ENCODE measurements at places on chromosomes 7 and 10.

DNA sequence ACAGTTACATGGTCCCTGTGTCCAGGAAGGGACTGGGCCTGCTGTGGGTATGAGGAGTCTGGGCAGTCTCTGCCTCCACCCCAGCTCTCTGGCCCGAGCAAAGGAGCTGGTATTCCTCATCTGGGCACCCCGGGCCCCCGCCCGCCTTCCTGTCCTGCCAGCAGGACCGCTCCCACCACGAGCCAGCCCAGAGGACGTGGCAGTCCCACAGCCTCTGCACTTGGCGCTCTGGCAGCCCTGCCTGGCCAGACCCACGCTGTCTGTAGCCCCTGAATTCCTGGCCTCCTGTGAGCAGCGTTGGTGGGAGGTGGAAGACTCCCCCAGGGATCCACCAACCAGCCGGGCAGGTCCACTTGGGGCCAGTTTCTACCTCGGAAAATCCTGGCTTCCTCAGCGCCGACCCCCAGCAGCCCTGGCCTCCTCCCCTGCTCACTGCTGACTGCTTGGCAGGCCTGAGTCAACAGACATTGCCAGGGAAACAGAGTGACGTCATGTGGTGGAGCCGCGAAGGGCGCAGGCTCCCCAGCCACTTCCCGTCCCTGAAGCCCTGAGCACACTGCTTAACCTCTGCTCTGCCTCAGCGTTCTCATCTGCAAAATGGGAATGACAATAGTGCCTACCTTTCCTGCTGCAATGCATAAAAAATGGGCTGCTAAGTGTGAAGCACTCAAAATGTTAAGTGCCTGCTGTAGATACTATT, 21.6 kb upstream of the LIMK1 start:
- DNase-seq: peak; percentile 87

DNA sequence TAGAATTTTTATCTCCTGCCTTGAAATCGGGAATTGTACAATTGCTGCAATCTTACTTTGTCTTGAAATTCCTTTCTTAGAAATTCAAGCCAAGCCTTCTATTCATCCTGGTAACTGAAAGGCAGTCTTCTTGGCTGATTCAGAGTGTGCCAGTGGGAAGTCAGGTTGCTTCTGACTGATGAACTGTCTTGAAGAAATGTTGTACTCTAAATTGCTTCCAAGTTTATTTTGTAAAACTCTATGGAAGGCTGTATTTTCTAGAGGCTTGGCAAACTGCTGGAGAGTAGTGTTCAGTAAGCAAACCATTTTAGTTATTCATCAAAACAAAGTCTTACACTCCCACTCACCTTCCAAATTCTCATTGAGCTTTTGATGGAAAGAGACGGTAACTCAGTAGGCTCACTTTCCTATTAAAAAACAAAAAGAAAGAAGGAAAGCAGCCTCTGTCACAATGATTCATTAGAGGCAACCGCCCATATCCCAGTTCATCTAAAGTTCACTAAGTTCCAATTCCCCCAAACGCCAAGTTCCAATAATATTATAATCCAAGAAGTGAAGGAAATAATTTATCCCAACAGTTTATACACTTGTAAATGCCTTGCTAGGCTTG, 187.9 kb upstream of the MALRD1 start:
- DNase-seq: no peak

DNA sequence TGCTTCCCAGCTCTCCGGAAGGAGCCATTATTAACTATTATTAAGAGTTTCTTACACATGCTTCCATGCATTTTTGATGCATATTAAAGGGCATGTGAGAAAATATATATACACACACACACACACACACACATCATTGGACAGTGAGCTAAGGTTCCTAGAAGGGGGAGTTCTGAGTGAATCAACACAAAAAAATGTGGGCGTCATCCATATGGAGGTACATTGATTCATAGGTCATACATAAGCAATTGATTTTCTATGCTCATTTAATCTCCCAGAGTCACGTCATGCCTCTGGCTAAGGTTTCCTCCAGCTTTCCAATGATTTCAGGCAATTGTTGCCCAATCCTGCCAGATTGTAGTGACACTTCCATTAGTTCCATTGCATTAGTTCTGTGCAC, 269.4 kb downstream of the DNAJB9 start:
- no peak for DNase-seq

GRCh38 chr10:4656576-4657194, 169.3 kb upstream of the AKR1E2 start:
- DNase-seq: peak; percentile 62

GRCh38 chr10:97648562-97649404, 8.3 kb downstream of the PI4K2A start:
- DNase-seq: peak; percentile 97

GRCh38 chr7:41573862-41574261, 129.0 kb downstream of the INHBA start:
- no peak for DNase-seq

DNA sequence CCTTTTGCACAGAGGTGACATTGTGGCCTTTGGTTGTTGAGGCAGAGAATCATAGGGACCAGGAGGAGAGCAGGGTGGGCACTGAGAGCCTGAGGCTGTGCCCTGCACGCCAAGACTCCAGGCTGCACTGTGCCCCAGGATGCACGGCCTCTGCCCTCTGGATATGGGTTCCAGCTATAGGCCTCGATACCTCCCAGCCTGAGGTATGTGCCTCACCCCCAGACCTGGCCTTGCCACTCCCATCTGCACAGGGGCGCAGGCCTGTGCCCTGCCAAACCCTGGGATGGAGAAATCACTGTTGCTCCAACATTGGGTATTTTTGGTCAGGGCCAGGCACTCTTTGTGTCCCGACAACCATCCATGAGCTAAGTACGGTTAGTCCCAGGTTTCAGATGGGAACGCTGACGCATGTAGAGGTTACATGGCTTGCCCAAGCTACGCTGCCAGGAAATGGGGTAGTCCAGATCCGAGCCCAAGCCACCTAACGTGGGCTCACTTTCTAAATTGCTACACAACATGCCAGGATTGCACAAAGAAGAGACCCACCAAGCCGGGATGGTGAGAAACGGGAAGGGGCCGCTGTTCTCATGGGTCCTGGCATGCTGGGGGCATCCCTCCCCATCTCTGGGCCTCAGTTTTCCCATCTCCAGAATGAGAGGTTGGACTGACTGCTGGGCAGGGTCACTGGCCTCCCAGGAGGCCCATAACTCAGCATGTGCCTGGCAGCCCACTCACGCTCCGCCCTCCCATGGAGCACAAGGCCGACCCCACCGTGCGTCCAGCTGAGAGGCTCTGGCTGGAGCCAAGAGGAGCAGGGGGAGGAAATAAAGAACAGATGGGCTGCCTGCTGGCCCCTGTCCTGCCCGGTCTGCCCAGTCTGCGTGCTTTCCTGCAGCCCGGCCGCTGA, 44.2 kb downstream of the ZCCHC24 start:
- no peak for DNase-seq

DNA sequence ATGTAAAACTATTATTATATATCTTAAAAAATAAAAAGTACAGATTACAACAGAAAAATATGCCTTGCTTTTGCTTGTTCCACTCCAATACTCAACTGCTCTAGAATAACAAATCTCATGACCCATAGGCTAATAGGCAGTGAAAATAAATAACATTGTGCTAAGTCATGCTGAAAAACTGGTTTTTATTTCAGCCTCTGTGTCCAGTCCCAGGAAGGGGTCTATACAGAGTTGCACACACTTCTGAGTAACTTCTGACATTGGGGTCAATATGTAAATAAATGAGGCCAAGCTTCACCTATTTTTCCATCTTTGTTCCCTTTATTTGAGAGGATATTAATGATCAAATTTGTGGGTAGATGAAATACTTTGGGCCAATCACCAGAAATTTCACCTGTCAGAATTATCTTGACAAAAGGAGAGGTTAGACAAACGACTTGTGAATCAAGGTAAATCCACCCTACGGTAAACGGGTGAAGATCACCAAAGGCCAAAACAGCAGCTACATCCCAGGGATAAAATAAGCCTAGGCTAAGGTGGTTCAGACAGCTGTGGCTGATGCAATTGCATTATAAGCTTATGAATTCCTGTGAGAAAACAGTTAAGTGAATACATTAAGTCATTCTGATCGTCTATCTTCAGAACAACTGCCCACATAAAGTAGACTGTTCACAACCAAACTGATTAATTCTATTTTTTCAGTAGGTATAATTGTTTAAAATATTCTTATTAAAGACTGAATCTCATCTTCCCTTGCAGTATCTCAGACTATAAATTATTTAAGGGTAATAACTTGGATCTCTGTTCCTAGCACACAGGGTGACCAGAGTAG, 87.5 kb downstream of the UBE2H start:
- no peak for DNase-seq

DNA sequence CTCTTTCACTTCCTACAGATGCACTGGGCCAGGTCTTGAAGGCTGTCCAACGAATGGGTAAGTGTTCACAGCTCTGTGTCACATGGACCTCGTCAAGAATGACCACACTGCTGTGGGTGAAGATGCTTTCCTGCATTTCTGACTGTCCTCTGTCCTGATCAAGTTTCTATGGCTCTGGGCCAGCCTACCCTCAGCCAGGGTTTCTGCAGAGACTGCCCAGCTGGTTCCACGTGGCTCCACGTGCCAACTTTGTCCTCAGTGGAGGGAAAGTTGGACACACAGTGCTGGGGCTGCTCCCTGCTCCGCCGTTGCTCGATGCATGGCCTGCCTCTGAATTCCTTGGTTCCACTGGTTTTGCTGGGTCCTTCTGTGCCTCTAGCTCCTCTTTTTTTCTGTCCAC, 152.3 kb downstream of the EGFR start:
- DNase-seq: no peak

DNA sequence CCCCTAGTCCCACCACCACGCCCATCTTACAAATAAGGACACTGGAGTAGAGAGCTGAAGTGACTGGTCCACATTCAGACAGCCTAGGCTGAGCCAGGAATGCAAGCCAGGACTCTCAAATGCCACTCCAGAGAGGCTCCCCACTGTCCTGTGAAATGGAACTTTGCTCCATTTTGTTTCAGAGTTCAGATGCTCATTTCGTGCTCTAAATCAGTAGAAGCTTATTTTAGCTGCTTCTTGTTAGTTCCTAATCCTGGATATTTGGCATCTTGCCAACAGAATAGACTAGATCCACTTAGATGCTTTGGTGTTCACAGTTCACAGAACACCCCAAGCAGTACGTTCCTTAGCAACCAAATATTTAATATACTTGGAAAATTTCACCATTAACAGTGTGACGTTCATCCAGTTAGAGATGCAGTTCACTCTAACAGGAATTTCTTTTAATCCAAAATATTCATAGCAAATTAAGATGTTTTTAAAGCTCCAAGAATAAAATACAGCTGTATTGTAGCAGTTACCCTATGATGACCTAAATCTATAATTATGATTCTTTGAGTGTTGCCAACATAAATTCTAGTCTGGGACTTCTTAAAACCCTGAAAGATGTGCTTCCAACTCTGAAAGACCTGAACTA, 7.3 kb downstream of the MMP21 start:
- DNase-seq: no peak

DNA sequence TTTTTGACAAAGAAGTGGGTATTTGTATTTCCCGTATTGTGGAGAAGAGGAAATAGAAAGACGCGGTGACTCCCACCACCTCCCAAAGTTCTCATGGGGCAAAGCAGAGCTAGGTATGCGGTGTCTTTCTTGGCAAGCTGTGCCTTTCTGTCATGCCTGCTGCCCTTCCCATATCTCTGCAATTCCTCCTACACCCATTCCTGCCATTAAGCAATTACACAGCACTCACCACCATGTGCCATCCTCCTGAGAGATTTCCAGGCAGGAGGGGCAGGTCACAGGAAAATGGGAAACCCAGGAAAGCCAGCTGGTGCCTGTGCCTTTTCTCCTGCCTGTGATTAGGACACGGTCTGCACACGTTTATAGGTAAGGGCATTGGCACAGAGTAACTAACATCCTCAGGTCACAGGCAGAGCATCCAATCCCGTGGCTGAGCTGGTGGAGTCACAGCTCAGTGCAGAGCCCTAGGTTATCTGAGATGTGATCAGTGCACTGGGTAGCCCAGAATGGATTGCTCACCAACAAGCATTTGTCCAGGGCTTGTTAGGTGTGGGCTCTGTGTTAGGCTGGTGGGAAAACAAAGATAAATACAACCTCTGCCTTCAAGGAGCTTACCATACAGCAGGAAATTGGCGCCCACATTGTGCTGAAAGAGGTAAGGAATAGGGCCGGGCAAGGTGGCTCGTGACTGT, 9.4 kb upstream of the CRTAC1 start:
- no peak for DNase-seq

DNA sequence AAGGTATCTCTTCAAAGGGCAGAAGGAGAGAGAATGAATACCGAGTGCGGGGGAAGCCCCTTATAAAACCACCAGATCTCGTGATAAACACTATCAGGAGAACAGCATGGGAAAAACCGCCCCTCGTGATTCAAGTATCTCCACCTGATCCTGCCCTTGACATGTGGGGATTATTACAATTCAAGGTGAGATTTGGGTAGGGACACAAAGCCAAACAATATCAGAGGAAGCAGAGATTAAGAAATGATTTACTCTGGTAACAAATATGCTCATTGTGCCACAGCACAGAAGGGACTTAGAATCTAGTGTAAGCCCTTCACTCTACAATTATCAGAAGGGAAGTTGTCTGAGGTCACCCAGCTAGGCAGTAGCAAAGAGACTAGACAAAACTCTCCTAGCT, 40.1 kb upstream of the ZNRF2 start:
- no peak for DNase-seq

GRCh38 chr10:88136712-88137111, 273.3 kb downstream of the PTEN start:
- no peak for DNase-seq

GRCh38 chr7:4928445-4928844, 30.5 kb downstream of the MMD2 start:
- no peak for DNase-seq

DNA sequence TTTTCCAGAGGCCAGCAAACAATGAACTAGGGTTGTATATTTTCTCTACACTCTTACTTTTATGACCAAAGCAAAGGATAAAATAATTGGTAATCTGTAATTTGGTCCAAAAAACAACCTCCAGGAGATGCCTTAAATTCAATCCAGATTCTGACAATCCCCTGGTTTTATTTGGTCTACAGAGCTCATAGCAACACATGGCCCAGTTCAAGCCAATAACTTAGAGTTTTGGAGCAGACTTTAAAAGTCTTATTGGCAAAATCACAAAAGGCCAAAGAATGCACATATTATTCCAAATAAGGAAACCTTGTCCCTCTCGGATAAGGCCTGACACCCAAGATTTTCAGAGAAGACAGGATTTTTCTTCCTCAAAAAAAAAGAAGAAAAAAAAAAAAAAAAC, 51.9 kb downstream of the SORBS1 start:
- no peak for DNase-seq

DNA sequence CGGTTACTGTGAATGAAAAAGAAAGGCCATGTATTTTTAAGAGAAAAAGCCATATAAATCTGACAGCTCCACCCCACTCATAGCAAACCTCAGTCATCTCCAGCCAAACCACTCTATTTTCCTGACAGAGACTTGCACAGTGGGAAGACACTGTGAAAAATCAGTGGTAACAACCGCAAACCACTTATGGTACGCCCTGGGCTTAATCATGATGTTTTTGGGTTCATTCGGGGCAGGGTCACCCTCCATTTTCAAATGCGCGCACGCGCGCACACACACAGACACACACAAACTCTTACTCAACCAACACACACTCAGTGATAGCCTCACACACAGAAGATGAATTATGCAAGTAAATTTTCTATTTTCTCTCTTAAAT, 82.1 kb upstream of the HPS1 start:
- DNase-seq: no peak

Data from inflammatory macrophage treated with lipopolysaccharide for 4 hours (primary cell).